Stomach (tissue), 19 donors: ENCODE measurements at places on chromosomes 12 and 14. TPM values are rescaled to one million over a fixed set of nuclear protein-coding genes. Genes with fewer than 3 reads are reported as not detected.

DNA sequence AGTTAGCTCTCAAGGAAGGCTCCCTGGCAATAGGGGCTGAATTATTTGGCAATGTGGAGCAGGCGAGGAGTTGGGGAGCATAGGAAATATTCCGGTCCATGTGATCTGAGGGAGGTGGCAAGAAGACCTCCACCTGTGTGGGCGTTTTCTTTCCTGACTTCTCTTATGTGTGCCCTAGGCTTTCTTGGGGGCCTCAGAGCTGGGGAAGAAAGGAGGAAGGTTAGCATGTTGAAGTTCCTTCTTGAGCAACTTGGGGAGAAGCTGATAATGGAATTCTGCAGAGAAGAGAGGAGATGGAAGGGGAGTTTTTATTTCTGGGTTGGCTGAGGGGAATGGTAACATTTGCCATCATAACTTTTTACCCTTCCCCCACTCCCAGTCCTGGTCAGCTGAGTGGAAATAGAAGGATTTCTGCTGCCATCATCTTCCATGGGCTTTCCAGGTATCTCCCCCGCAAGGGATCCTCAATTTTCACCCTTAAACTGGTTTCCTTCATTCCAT, 1.2 kb downstream of the DTX3 start:
- DNase-seq, result no peak

Gene AVPR1A
- not detected for total RNA-seq

Gene SERPINA4
- 15.8 TPM for total RNA-seq

DNA sequence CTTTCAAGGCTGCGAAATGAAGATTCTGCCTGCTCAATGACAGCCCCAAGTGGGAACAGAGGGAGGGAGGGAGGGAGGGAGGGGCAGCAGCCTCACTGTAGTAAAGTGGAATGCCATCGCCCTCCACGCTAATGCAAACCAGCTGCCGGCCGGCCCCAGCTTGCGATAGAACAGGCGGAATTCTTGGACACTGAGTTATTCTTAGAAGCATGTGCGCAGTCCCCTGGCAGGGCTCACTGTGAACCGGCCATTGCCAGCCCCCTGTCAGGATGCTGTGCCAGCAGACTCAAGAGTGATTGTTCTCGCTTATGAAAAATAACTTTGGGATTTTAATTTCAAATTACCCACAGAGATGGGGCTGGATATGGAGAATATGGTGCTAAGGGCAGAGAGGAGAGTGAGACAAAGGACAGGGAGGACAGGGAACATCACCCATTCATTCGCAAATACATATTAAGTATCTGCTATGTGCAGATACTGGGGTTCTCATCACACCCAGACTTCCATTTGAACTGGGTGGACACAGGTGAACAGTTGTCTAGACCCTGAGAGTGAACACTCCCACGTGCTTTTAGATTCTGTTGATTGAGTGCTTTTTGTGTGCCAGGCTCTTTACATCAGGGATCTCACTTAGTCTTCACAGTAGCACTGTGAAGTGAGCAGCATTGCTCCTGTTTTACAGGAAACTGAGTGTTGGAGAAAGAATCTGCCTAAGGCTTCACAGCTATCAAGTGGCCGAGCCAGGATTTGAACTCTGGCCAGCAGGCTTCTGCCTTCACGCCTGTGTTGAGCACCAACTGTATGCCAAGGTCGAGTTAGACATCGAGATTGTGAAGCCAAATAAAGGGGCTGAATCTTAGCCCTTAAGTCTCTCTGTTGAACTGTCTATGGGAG, 192.9 kb downstream of the C12orf75 start:
- peak; percentile 91 for DNase-seq

DNA sequence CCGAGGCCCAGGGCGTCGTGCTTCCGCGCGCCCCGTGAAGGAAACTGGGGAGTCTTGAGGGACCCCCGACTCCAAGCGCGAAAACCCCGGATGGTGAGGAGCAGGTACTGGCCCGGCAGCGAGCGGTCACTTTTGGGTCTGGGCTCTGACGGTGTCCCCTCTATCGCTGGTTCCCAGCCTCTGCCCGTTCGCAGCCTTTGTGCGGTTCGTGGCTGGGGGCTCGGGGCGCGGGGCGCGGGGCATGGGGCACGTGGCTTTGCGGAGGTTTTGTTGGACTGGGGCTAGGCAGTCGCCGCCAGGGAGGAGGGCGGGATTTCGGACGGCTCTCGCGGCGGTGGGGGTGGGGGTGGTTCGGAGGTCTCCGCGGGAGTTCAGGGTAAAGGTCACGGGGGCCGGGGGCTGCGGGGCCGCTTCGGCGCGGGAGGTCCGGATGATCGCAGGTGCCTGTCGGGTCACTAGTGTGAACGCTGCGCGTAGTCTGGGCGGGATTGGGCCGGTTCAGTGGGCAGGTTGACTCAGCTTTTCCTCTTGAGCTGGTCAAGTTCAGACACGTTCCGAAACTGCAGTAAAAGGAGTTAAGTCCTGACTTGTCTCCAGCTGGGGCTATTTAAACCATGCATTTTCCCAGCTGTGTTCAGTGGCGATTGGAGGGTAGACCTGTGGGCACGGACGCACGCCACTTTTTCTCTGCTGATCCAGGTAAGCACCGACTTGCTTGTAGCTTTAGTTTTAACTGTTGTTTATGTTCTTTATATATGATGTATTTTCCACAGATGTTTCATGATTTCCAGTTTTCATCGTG, 612 bp downstream of the MDM2 start:
- peak; percentile 91 for DNase-seq
